A549 (cell line): ENCODE measurements at places on chromosomes 2 and 18.

- no peak for DNase-seq
Observed at GRCh38 chr2:178379162-178380004, 71.6 kb downstream of the PRKRA start.

DNA sequence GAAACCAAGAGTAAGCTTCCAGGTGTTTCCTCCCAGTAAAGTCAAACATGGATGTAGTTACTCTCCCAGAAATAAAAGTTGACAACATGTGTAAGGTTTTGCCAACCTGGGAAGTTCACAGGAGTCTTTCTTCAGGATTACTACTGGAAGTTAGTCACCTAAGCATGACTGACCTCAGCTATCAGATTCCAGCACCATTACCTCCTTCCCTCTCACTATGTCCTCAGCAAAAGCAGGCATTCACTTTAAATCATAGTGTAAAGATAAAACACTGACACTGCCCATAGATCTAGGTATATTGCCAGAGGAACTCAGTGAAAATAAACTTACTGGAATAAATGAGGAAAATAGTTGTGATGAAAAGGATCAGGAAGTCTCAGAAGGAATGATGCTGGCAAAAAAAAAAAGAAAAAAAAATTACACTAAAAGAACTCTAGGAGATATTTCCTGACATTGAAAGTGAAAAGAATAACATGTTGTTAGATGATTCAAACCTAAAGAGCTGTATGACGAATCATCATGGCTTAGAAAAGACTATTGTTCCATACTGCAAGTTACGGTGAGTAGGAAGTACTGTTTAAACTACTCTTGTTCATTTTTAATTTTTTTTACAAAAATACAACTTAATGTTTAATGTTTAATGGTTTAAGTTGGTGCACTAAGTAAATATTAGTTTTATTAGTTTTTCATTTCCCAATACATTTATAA is 484.5 kb upstream of the ZNF804A start:
- no peak for DNase-seq

DNA sequence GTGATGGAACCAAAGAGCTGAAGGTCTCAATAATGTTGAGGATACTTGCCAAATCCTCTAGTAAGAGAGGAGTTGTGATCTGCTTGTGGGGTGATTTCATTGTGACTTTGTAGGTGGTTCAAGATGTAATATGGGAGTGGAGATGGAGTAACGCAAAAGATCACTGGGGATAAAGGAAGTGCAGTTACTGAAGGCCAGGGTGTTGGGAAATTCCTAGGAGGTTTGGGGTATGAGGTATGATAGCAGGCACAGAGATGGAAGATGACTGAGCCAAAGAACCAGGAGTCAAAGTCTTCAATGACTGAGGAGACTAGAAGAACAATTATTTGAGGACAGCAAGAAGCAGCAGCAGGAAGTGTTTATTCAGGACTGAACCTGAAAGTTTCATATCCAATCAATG is 222.6 kb downstream of the NCKAP5 start:
- no peak for DNase-seq

DNA sequence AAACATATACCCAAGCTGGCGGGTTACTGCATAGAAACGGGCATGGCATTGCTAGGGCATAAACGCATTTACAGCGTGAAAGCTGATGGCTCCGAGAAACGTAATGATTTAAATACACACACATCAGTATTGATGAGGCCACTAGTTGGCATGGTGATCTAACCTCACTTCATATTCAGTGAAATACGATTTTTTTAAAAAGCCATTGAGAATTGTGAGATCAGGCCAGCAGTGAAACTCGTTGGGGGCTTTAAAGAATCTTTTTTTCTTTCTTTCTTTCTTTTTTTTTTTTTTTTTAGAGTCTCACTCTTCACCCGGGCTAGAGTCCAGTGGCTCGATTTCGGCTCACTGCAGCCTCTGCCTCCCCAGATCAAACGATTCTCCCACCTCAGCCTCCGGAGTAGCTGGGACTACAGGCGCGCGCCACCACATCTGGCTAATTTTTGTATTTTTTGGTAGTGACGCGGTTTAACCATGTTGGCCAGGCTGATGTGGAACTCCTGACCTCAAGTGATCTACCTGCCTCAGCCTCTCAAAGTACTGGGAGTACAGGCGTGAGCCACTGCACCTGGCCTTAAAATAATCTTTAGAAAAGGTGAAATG is 2.4 kb upstream of the SMAD7 start:
- DNase-seq, result no peak

GRCh38 chr18:27483276-27483675 is 298.2 kb upstream of the CHST9 start:
- no peak for DNase-seq

DNA sequence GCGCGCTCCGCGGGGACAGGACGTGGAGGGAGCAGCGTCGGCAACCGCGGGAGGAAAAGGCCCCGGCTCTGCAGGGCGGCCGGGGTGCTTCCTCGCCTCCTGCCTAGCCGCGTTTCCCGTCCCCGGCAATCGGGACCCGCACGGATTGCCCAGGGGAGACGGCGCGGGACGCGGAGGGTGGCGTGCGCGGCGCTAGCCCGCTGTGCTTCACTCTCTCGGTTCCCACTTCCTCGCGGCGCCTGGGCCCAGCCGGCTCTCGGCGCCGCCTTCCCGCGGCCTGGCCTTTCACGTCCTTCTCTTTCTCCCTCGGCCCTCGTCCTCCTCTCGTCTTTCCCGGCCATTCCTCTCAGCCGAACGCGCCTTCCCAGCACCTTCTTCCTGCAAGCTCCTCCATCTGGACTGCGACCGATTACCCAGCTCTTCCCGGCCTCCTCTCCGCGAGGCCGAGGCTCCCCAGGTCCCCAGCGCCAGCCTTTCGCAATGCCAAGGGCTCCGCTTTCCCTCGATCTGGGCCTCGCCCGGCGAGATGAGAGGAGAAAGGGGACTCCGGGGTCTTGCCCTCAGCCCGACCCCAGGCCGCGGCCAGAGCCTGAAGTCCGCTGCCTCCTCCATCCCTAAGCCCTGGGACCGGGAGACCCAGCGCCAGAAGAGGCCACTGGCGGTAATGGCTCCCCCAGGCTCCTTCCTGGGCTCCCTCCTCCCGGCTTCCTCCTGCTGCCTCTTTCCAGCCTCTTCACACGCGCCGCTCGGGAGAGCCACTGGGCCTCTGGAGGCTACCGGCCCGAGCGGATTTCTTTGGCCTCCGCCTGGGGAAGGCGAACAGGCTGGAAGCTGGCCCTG is 34.3 kb upstream of the ATP6V1B1 start:
- DNase-seq, result no peak

DNA sequence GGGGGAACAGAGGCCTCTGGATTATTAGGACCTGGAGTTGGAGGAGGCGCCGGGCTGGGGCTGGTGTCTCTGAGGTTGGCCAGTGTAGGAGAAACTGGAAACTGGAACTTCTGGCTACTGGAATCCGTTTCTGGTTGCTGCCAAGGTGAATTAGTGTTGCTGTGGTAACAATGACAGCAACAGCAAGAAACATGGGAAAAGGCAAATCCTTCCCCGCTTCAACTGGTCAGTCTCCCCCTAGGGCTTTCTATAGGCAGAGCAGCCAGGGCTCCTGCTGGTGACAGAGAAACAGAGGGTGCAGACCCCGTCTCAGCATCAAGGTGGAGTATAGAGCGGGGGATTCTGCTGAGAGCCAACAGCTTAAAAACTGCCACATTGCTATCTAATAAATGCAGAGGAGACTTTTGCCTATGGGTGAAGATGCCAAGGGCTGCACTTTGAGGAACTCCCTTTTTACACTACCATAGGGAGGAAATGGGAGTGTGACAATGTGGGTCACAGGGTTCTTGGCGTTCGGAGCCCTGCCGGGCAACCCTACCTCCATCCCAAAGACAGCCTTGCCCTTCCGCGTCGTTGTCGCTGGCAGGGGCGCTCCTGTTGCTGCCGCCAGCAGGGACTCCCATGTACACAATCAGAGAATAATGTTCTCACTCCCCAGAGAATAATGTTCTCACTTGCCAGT is 81.4 kb upstream of the CABLES1 start:
- peak; percentile 31 for DNase-seq

GRCh38 chr18:48022021-48022420 is 91.6 kb upstream of the SMAD2 start:
- DNase-seq, result no peak

- DNase-seq, result no peak
Observed at GRCh38 chr2:118309257-118309945, 221.1 kb downstream of the INSIG2 start.

DNA sequence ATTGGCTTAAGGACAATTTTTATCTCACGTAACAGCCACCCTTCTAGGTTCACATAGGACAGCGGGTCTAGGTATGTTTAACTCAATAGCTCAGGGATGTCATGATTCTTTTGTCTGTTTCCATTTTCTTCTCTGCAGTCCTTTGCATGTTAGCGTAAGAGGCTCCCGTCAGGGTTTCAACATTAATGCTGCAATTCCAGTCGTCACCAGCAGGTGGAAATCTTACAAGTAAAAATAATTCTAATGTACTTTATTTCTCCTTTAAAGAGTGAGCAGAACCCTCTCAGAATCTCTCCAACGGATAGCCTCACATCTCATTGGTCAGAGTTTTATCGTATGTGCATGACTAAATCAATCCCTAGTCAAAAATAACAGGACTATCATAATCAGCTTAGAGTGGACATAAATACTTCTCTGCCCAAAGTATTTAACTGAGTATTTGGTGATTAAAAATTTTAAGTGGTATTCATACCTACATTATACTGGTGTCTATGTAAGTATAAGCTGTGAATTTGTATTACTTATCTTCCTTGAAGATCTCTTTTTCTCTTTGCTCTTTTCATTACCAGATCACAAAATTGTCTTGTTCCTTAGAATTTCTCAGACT is 487.2 kb upstream of the GCFC2 start:
- DNase-seq, result no peak

GRCh38 chr2:180038997-180039396 is 31.9 kb upstream of the CWC22 start:
- DNase-seq, result no peak

GRCh38 chr18:47254341-47254939 is 3.0 kb upstream of the SKOR2 start:
- DNase-seq, result no peak

- DNase-seq, result no peak
Observed at GRCh38 chr2:128818704-128819491, 500.2 kb upstream of the HS6ST1 start.

- no peak for DNase-seq
Observed at GRCh38 chr2:63822478-63822877, 19.2 kb upstream of the UGP2 start.

GRCh38 chr2:72603481-72603880 is 222.4 kb downstream of the EXOC6B start:
- no peak for DNase-seq

GRCh38 chr18:61982475-61982874 is 89.7 kb upstream of the RNF152 start:
- no peak for DNase-seq

DNA sequence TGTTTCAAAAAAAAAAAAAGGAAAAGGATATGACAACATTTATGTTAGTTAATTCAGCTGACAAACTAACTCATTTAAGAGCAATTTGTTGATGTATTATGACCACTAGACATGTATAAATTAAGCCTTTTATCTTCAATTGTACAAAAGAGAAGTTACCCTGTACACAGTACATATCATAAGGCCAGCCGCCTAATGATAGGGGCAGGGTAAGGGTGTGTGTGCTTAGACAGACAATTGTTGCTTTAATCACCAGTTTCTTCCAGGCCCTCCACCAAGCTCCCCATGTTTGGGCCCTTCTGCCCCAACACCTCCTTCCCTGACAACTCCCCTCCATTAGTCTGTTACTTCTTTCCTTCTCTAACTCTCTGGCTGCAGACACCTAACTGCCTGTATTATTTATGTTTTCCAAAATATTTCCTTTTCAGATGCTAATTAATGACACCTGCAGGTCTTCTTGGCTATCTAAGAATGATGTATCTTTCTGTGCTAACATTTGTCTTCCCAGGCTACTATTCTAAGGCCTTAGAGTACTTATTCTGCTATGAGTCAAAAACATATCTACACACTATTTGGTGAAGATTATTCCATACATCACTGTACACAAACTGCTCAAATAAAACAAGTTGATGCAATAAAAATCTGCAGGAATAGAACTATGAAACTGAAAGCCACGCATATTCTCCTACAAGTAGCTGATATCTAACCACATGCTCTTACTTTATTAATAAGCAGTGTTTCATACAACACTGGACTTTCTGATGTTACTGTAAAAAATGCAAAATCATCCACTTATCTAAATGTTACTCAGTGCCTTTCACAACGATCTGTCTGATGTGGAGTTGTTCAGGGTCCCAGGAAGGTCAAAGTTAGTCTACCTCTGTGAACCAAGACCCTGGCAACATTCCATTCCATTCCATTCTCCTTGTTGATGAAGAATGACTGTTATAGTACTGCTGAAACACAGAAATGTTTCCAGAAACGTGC is 26.4 kb downstream of the TMEM131 start:
- DNase-seq, result no peak

- DNase-seq, result no peak
Observed at GRCh38 chr2:101751276-101751815, 53.8 kb downstream of the MAP4K4 start.

GRCh38 chr2:10537522-10538199 is 89.5 kb upstream of the ODC1 start:
- no peak for DNase-seq

DNA sequence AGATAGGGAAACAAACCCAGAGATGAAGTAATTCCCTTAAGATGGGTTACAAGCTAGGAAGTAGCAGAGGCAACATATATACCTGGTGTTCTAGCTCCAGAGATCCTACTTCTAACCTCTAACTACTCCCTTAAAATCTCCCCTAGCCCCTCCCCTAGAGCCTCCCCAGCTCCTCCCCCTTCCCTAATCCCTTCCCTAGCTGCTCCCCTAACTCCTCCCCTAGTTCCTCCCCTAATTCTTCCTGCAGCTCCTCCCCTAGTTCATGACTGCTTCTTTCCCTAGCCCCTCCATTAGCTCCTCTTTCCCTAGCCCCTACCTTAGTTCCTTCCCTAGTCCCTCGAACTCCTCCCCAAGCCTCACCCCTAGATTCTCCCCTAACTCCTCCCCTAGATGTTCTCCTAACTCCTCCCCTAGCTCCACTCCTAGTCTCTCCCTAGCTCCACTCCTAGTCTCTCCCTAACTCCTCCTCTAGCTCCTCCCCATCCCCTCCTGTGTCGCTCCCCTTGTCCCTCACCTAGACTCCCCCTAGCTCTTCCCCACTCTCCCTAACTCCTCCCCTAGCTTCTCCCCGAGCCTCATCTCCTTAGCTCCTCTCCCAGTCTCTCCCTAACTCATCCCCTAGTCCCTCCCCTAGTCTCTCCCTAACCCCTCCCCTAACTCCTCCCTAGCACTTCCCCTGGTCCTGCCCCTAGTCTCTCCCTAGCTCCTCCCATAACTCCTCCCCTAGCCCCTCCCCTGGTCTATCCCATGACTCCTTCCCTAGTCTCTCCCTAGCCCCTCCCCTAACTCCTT is 108.9 kb downstream of the CD226 start:
- DNase-seq, result peak; percentile 5

GRCh38 chr2:120438301-120439066 is 92.5 kb downstream of the INHBB start:
- no peak for DNase-seq

GRCh38 chr2:30766666-30767065 is 40.6 kb downstream of the CAPN13 start:
- no peak for DNase-seq

DNA sequence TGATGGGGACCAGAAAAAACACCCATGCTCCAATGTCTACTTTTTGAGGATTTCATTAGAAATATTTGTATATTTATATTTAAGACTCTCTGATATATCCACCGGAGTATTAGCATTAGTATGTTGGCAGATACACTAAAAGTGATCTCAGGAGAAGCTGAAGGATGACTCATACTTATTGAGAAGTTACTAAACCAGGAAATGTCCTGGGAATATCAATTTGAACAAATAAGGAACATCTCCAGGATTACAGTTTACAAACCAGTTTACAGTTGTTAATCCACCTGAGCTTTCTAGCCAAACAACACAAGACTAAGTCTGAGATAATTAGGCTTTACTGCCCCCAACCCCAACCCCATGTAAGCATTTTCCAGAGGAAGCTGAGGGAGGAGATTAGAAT is 16.1 kb upstream of the DPP4 start:
- DNase-seq, result no peak
